ENCODE measurements at places on chromosomes 7 and 10. TPM values are rescaled to one million over a fixed set of nuclear protein-coding genes. Genes with fewer than 3 reads are reported as not detected.

Gene PNLIPRP2
- total RNA-seq: not detected

Gene FXYD4
- not detected for total RNA-seq

Gene LMTK2
- 44.2 TPM for total RNA-seq

Gene C7orf33
- not detected for total RNA-seq

Gene LMBR1
- 27.9 TPM for total RNA-seq

Gene C10orf67
- not detected for total RNA-seq

Gene ASZ1
- total RNA-seq: not detected

Gene TMEM176A
- total RNA-seq: 9.8 TPM

Gene GJC3
- total RNA-seq: not detected

Gene ZNF485
- total RNA-seq: 3.7 TPM

Gene PON1
- 0.31 TPM for total RNA-seq

Gene HOXA7
- 9.2 TPM for total RNA-seq

Gene TMEM196
- not detected for total RNA-seq

Gene FFAR4
- total RNA-seq: not detected

Gene SLC25A40
- total RNA-seq: 3.2 TPM

Gene TYW1B
- total RNA-seq: 6.0 TPM

Gene GBX1
- 0.58 TPM for total RNA-seq

Gene MAPK8
- total RNA-seq: 52.1 TPM

Gene MYL10
- total RNA-seq: not detected

Gene SPDYE6
- not detected for total RNA-seq

Gene OR6V1
- total RNA-seq: not detected

Gene GPNMB
- 32.1 TPM for total RNA-seq

Gene TAS2R41
- total RNA-seq: not detected

Gene XRCC2
- total RNA-seq: 0.41 TPM

Gene KIN
- total RNA-seq: 9.1 TPM

Gene RADIL
- total RNA-seq: 12.1 TPM

Gene GATA3
- 0.55 TPM for total RNA-seq

Gene AKR1C1
- total RNA-seq: 206 TPM

Gene COBL
- 84.5 TPM for total RNA-seq

Gene PRF1
- not detected for total RNA-seq

Gene TUBAL3
- not detected for total RNA-seq

Gene TFEC
- total RNA-seq: 0.87 TPM

Gene SRRT
- total RNA-seq: 47.3 TPM

All from gastrocnemius medialis (tissue), 4 donors.